ENCODE measurements at places on chromosomes 13 and 19.
A peak's percentile ranks its signal among the peaks of the same experiment; 100 is the strongest.

GRCh38 chr13:106499113-106499512 is 36.3 kb downstream of the EFNB2 start:
- no peak for DNase-seq

- no peak for DNase-seq
Observed at GRCh38 chr13:20716951-20717350, 13.5 kb downstream of the IL17D start.

- DNase-seq = no peak
Observed at GRCh38 chr19:46107371-46107770, 17.1 kb downstream of the IGFL3 start.

DNA sequence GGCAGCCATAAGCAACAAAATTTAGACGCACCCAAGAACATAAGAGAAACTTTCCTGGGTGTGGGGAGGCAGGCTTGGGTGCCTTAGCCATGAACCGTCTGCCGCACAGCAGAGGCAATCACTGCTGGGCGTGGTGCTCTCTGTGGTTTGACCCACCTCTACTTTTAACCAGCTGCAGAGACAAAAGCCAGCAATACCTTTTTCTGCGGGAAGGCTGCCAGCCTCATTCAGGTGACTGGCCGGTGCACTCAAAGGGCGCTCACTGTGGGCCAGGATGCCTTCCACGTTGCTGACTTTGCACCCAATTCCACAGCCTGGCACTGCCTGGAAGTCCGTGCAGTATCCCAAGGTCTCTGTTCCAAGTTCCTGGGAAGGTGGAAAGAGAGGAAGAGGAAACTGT is 69.1 kb downstream of the ATP7B start:
- no peak for DNase-seq

- DNase-seq = peak; percentile 92
Observed at GRCh38 chr19:13060964-13061927, 41.4 kb downstream of the LYL1 start.

GRCh38 chr13:56697011-56697410 is 443.7 kb upstream of the PRR20A start:
- DNase-seq = no peak

DNA sequence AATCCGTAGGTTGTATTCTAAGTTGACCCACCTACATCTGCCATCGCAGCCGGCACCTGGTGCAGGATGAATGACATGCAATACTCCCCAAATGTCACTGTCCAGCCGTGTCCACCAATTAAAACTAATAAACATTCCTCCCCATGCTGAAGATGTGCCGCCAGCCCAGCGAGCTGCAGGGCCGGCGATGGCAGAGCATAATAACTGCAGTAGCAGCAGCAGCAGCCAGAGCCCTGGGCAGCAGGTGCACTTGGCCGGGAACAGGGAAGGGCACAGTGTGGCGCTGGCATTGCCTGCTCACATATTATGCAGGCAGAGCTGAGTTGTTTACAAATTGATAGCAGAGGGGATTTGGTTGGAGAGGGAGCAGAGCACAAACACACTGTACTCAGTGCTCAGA is 754.9 kb downstream of the OLFM4 start:
- DNase-seq = no peak

GRCh38 chr13:40692946-40693345 is 26.5 kb upstream of the FOXO1 start:
- DNase-seq = no peak

DNA sequence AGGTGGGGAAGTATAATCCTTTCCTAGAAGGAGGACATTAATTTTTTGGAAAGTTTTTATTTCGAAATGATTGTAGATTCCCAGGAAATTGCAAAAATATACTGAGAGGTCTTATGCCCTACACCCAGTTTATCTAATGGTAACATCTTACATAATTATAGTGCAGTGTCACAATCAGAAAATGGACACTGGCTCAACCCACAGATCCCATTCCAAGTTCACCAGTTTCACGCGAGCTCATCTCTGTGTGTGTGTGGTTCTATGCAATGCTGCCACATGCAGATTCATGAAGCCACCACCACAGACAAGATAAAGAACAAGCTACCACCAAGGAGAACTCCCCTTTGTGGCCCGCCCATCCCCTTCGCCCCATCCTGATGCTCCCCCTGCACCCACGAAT is 24.4 kb downstream of the IL17D start:
- no peak for DNase-seq

GRCh38 chr13:72121466-72121865 is 254.5 kb upstream of the DACH1 start:
- DNase-seq = no peak

DNA sequence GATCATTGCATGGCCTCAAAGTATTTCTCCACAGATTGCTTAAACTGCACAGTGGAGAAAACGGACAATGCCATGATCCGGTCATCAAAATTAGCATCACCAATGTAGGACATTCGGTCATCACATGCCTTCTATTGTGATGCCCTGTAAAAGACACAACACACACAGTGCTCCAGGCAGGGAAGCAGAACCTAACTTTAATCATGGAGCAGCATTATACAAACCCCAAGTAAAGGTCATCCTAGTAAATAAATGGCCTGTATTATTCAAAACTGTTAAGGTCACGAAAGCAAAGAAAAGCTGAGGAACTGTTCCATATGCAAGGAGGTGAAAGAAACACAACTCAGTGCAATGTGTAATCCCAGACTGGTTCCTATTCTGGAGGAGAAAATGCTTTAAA is 42.2 kb downstream of the TGDS start:
- no peak for DNase-seq

DNA sequence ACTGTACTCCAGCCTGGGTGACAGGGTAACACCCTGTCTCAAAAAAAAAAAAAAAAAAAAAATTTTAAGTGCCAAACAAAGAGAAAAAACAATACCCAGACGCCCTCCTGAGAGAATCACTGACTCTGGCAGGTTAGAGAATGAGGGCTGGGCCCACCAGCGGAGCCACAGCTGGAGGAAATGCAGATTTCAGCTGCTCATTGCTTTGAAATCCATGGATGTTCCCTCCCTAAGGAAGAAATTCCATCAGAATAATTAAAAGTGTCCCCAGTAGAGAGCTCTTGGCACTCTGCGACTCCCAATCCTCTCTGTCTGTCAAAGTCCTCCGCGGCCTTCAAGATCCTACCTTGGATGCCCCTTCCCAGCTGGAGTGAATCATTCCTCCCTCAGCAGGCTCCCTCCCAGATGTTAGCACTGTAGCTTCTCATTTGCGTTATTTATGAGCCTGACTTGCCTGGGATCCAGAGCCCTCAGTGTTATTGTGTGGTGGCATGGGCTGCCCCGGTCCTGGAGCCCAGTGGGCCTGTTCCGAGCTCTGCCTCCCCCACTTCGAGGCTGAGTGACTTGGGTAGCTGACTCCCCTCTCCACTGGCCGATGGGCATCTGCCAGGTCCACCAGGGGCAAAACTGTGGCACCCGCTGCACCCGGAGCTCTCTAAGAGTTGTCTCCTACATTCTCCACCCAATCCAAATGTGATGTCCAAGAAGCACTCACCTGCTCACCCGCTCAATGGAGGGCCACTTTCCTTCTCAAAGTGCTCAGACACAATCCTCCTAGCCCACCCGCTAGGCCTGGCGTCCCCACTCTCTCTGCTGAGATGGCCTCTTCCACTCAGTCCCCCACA is 47.0 kb downstream of the SERP2 start:
- DNase-seq = no peak

DNA sequence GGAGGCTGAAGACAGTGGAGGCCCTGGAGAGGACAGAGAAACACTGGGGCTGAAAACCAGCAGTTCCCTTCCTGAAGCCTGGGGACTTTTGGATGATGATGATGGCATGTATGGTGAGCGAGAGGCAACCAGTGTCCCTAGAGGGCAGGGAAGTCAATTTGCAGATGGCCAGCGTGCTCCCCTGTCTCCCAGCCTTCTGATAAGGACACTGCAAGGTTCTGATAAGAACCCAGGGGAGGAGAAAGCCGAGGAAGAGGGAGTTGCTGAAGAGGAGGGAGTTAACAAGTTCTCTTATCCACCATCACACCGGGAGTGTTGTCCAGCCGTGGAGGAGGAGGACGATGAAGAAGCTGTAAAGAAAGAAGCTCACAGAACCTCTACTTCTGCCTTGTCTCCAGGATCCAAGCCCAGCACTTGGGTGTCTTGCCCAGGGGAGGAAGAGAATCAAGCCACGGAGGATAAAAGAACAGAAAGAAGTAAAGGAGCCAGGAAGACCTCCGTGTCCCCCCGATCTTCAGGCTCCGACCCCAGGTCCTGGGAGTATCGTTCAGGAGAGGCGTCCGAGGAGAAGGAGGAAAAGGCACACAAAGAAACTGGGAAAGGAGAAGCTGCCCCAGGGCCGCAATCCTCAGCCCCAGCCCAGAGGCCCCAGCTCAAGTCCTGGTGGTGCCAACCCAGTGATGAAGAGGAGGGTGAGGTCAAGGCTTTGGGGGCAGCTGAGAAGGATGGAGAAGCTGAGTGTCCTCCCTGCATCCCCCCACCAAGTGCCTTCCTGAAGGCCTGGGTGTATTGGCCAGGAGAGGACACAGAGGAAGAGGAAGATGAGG is 1.5 kb downstream of the PPP1R15A start:
- no peak for DNase-seq

DNA sequence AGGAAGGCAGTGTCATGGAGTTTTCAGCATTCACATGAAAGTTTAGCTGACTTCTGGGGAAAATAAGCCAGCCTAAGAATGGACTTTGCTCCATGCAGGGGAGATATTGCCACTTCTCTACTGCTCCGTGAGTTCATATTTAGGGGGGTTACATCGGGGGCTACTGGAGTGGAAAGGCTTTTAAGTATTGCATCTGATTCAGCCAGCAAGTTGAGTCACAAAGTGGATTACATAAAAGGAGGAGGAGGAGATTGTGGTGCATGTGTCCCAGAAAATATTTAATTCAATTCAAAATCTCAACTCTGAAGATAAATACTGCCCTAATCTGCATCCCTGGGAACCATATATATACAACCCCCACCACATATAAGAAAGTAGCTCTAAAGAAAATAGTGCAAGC is 617.2 kb downstream of the DCT start:
- DNase-seq = no peak

DNA sequence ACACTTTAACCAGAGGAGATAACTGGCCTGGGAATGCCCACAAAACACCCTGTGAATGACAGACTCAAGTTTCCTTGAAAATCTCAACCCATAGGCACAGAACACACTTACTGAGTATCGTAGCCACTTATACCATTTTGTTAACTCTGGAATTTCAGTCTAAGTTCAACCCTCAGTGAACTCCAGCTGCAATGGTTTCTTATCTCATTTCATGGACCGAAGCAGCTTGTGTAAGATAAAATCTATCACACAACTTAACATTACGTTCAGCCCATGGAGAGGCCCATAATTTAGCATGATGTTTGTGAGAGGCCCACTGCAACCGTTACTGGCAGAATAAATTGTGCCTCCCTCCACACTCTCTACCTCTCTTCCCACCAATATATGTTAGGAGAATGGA is 323.0 kb downstream of the DNAJC15 start:
- DNase-seq = no peak

DNA sequence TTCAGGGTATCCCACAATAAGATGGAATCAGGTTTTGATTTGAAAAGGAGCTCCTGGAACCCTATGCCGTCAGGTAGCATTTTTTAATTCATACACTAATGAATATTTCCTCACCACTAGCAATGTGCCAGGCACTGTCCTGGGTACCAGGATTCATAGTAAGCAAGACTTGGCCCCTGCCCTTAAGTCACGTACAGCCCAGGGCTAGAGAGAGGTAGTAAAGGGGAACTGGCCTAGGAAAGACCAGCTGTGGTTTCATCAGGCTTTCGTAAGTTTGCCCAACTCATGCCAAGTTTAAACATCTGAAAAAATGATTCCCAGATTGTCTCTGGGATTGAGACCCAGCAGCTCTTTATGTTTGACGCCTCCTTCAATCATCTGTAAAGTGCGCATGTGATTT is 45.9 kb upstream of the AMER2 start:
- DNase-seq = no peak

DNA sequence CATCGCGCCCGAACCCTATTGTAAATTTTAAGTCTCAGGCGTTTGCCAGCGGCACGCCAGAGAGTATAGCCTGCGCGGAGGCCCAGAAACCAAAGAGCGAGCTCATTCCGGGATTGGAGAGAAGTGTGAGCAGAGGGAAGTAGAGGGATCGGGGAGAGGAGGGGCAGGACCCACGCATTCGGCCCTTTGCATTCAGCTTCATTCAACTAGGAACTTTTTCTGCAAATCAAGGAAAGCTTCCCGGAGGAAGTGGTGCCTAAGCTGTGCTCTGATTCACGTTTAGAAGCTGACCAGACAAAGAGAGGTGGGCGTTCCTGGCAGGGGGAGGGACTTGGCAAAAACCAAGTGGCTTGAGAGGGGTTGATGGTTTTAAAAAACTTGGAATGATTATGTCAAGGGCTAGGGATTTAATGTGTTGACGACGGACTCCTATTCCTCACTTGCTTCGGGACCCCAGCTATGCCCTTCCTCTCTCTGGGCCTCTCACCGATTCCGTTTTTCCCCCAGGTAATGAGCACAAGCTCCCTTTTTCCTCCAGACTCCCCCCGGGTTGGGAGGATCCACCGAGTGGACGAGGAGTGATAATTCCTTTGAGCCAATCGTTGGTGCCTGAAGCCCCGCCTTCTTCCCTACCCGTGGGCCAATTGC is 811 bp upstream of the PRMT1 start:
- DNase-seq = peak; percentile 97

- no peak for DNase-seq
Observed at GRCh38 chr19:52336791-52337381, 843 bp downstream of the ZNF610 start.

GRCh38 chr19:17703824-17704463 is 15.3 kb upstream of the MAP1S start:
- DNase-seq = peak; percentile 56

DNA sequence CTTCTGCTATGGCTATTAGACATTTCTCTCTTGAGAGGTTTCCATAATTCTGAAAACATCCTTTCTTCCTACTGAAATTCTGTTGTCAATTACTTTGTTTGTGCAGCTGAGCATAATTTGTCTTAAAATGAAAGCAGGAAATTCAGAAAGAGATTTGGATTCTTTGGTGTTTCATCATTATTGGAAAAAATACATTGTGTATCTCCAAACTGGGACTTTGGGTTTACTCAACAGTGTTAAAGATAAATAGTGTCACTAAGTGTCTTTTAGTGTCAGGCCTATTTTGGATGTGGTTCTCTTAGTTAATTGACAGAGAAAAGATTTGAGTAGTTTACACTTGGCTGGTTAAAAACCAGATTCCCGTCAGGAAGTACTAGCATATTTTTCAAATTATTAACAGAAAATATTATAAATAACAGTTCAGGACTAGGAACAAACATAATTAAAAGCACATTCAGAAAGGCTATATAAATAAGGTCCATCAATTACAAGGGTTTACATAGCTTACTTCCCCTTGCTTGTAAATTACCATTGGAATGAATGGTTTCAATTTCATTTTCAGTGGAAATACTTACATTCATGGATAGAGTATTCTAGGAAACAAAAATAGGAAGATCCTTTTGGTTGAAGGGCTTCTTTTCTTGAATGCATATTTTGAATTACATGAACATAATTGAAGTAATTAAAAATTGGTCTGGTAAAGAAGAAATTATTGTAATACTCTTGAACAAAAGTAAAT is 483.1 kb downstream of the GPC6 start:
- DNase-seq = no peak
